RPMI7951 (cell line): ENCODE measurements at places on chromosomes 11 and 22. TPM values are rescaled to one million over a fixed set of nuclear protein-coding genes. Genes with fewer than 3 reads are reported as not detected.

Gene KCNJ5
- under 0.01 TPM in 1 of 2 replicates, not detected in the other for total RNA-seq

DNA sequence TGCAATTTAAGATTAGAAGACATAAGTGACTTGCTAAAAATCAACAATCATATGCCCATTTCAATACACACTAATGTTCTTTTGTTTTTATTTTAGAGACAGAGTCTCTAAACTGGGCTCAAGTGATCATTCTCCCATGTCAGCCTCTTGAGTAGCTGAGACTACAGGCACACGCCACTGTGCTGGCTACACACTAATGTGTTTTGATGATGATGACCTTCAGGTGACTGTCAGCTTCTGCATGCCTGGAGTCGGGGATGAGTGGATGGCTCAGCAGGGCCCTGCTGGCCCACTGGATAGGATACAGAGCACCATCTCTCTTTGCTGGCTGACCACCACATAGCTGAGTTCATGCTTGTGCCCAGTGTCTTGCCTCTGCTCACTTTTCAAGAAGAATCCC is 27.0 kb upstream of the POU2AF1 start:
- no peak for DNase-seq

Gene KDM4E
- total RNA-seq = not detected in 2 replicates

- DNase-seq = peak; percentile 81
Observed at GRCh38 chr22:29912605-29913398, 29.8 kb downstream of the MTMR3 start.

DNA sequence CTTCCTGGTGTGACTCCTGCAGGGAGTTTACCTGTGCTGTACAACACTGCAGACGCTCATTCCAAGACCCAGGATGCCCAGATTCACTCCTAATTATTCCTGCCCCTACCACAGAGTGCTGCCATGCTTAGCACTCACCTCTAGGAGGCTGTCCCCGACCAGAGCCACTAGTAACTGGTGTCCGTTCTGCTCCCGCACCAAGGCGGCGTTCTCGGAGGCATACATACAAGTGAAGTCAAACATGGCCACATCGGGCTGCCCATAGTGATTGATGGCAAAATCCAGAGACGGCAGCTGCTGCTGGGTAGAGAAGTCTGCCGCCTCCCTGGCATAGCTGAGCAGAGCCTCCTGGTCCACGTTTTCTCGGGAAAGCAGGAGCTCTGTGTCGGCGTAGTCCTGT is 122.3 kb upstream of the BID start:
- DNase-seq = no peak

GRCh38 chr22:20203142-20203551 is 52.3 kb upstream of the CCDC188 start:
- DNase-seq = no peak

DNA sequence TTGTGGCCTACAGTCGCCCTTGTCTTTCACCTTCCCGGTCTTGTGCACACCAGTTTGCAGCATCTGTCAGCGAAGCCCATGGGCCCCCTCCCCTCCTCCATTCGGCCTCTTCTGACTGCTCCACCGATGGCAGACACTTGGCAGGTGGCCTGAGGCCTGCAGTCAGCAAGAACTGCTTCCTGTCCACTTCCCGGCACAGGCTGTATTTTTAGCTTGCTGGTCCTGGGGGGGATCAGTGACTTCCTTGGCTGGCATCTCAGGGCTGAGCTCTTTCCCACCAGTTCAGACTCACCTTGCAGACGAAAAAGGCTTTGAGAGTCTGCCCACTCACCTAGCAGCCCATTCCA is 106.4 kb downstream of the SYN3 start:
- no peak for DNase-seq

GRCh38 chr11:9605742-9606141 is 32.3 kb downstream of the WEE1 start:
- no peak for DNase-seq

GRCh38 chr11:68776442-68777235 is 25.3 kb upstream of the TESMIN start:
- no peak for DNase-seq

Gene P2RX3
- total RNA-seq = not detected in 2 replicates

Gene CBL
- total RNA-seq = 12.7 and 14.1 TPM in 2 replicates

DNA sequence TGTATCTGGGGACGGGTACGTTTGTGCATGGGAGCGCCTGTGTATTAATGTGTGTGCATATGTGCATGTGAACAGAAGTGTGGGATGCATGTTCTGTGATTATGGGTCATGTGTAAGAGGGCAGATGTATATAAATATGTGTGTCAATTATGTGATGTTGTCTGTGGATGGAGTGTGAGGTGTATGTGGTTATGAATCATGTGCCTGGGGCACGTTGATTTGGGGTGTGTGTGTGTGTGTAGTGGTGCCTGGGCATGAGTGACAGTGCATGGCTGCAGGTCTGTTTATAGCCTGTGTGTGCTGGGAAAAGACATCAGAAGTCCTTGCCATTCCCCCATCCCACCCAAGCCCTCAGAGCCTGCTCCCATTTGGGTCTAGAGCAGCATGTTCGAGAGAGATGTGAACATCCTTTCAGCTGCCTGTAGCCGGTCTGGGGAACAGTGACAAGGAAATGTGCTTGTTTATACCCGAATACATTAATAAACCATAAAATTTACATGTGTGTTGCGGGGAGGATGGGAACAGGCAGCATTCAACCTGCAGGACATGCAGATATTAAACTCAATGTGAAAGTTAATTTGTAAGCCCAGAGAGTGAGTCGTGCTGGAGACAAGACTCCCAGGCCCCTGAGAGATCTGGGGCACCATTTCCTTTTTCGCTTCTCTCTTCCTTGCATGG is 129.0 kb downstream of the NECTIN1 start:
- peak; percentile 63 for DNase-seq

- peak; percentile 54 for DNase-seq
Observed at GRCh38 chr22:45648301-45649117, 23.1 kb upstream of the ATXN10 start.

- peak; percentile 95 for DNase-seq
Observed at GRCh38 chr11:109940816-109941215, 152.4 kb upstream of the ZC3H12C start.

DNA sequence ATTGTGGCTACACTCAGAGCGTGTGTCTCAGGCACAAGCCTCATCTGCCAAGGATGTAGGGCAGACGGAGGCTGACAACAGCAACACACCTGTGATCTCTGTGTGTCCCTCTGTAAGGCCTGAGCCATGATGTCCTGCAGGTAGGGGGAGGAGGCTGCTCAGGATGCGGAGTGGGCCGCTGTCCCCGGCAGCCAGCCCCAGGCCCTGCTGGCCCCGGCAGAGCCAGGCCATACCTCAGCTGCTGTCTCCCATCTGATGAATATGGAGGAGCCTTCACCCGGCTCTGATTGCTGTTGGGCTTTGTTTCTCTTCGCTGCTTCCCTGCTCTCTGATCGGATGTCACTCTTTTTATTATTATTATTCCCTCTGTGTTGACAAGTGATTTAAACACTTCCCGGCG is 83.6 kb upstream of the NCAM1 start:
- DNase-seq = no peak

DNA sequence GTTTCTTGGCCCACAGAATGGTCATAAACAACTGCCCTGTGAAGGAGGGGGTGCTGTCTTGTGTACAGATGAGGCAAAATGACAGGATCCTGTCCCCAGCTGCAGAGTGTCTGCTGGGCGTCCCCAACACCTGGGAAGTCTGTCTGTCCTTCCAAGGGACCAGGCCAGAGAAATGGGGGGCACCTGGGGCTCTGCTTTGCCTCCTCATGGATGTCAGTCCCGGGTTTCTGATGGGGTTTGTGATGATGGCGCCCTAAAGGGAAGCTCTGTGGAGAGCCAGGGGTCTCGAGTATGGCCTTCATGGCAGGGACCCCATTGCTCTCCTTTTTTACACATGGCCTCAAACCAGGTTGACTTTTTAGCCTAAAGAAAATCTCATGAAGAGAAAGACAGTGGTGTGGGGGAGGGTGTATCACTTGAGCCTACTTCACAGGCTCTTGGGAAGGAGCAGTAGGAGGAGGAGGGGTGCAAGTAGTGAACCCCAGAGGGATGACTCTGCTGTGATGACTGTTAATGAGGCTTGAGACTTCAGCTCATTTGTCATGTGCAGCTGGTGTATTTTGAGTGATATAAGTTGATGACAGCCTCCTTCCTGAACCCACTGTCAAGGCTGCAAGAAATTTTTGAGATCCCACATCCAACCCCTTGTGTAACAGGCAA is 40.6 kb upstream of the TUB start:
- no peak for DNase-seq

DNA sequence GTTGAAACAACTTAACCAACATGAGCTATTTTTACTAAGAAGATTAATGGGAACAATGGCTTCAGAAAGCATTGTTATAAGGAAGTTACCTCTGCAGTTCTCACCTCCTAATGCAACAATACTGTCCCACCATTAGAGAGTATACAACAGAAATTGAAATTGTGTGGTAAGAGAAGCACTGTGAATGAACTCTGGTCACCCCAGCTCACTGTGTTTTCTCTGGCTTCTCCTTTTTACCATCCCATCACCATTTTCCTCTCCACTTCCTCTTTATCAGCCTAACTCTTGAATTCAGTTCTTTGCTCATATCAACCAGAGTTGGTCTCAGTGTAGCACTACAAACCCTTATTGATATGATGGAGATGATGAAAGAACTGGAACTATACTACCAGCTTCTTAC is 138.0 kb upstream of the POU2AF2 start:
- DNase-seq = no peak

Gene CAT
- 108 and 121 TPM in 2 replicates for total RNA-seq

DNA sequence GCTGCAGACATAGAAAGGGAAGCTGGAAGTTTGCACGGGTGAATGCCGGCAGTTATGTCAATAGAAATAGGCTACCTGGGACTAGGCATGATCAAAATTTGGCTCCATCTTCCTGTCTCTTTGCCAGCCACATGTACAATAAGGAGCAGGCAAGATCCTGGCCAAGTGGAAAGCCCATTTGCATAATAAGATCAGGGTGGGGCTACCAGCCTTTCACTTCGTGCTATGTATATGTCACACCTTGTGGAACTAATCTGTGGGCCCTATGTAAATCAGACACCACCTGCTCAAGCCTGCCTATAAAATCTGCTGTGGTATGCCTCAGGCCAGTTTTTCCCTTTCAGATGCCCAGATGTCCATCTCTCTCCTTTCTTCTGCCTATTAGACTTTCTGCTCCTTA is 79.3 kb upstream of the DRD2 start:
- DNase-seq = peak; percentile 54

Gene KCTD14
- 7.1 TPM in 2 replicates for total RNA-seq

Gene PGA3
- 0.39 TPM in 1 of 2 replicates, not detected in the other for total RNA-seq

Gene KRTAP5-10
- total RNA-seq = not detected in 2 replicates

Gene RAG2
- not detected in 2 replicates for total RNA-seq

GRCh38 chr11:3160252-3161031 is 4.7 kb downstream of the OSBPL5 start:
- DNase-seq = peak; percentile 90

DNA sequence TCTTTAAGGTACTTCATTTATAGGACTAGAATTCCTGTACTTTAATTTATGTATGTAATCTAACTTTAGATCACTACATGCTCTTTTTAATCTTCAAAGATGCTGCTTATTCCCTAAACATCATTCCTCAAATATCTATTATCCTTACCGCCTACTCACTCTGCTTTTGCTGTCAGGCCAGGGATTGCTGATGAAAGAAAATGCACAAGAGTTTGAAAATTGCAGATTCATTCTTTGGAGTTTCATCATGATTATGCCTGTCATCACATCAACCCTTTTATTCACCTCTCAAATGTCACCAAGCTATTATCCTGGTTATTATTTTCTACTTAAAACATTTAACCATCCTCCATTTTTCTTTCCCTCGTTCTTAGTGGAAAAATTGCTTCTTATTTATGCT is 802.7 kb downstream of the METTL15 start:
- DNase-seq = no peak

DNA sequence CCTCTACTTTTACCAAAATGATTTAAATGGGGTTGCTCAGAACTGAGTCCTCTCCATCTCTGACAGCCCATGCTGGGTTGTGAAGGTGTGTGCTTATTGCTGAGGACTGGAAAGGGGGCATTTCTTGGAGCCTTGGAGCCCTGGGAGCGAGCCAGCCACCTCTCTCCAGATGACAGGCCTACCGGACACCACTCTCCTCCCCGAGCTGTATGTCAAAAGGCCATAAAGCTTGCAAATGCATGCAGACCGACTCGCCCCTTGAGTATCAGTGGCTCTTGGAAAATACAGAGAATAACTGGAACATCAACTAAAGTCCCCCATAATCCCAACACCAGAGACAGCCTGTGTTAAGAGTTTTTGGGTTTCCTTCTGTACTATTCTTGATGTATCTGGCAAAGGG is 67.9 kb upstream of the PITPNB start:
- no peak for DNase-seq

DNA sequence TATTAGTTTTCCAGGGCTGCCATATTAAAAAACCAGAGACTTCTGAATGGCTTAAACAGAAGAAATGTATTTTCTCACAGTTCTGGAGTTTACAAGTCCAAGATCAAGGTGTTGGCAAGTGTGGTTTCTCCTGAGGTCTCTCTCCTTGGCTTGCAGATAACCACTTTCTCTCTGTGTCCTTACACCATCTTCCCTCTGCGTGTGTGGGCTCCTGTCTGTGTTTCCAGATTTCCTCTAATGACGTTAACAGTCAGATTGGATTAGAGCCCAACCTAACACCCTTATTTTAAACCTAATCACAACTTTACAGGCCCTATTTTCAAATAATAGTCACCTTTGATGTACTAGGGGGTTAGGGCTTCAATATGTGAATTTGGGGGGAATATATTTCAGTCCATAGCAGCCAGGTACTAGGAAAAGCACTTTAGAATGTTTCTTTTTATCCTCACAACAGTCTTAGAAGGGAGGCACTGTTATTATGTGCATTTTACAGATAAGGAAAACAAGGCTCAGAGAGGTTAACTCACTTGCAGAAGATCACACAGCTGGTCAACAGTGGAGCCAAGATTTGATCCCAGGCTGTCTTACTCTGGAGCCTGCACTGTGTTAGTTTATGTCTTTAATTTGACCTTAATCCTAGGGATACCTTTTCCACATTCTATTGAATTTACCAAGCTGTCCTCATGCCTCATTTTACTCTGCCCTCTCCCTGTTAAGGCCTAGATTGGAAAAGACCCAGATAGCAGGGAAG is 116.4 kb upstream of the CRYBB3 start:
- DNase-seq = no peak

GRCh38 chr11:932435-932834 is 6.8 kb downstream of the AP2A2 start:
- no peak for DNase-seq

DNA sequence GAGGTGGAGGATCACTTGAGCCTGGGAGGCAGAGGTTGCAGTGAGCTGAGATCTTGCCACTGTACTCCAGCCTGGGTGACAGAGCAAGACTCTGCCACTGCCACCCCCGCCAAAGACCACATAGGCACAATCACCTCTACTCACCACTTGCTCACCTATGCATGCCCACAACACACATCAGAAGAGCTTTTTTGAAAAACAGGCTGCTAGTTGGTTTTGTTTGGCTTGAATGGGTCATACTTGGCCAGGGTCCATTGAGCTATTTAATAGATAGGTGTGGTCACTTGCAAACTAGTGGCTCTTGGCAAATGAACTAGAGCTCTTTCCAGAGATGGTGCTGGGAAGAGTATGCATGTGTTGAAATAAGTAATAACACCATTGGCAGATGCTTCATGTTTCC is 80.1 kb downstream of the EMSY start:
- DNase-seq = peak; percentile 60
